ENCODE measurements at places on chromosomes 5 and 9.

GRCh38 chr9:109799141-109799540, 19.1 kb downstream of the PALM2AKAP2 start:
- DNase-seq, result no peak

DNA sequence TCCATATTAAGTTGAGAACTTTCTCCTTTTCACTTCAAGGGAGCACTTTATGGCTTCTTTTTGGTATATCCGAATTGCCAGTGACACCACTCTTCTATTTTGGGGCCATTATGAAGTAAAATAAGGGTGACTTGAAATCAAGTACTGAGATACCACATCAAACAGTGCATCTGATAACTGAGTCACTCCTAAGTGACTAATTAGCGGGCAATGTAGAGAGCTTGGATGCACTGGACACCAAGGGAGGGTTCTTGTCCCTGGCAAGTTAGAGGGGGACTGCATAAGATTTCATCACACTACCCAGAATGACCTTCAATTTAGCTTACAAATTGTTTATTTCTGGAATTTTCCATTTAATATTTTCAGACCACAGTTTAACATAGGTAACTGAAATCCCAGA, 813.9 kb upstream of the CDH10 start:
- peak; percentile 8 for DNase-seq

DNA sequence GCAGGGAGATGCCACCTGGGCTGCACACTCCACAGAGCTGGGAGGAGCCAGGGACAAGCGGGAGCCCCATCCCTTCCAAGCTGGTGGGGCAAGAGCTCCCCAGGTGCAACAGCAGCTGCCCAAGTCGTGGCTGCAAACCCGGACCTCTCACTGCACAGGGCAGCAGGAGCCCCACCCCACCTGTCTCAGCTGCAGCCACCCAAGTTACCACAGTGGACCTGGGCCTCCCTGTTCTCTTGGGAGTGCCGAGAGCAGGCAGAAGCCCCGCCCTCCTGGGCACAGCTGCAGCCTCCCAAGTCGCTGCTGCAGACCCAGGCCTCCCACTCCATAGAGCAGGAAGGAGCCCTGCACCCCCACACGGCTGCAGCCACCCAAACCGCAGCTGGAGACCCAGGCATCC, 374.1 kb upstream of the ACO1 start:
- DNase-seq, result no peak

GRCh38 chr9:127411122-127411521, 13.1 kb upstream of the ZNF79 start:
- no peak for DNase-seq

DNA sequence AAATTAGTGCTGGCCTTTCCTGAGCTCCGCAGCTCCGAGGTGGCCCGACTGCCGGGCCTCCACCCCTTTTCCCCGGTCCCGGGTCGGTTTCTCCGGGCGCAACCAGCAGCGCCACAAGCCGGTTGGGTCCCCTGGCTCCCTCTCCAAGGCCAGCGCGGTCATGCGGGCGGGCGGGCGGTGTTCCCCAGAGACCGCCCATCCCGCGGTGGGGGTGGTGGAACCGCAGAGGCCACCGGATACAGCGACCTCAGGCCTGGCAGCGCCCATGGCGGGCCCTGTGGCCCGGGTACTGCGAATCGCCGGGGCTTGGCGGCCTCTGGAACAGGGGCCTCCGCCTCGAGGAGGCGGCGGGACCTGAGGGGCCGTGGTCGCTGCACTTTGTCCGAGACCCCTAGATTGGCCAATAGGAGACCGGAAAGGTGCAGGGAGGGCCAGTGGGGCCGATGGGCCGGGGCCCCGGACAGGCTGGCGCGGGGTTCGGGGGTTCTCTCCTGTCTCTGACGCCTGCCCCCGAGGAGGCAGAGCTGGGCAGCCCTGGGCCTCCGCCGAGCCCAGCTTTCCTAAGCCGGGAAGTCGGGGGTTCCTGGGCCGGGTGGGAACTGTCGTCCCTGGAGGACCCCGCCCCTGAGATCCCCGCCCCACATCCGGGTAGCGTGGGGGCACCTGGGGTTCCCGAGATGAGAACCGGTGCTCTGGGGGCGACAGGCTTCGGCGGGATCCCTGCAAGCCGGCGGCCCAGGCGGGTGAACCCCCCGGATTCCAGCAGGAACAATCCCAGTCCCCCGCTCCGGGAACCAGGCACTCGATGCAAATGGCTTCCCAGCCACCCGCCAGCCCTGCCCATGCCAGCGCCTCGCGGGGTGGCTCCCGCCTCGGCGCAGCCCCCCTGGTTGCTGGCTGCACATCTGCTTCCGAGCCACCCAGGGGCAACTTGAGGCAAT, 293.9 kb downstream of the ZSWIM6 start:
- DNase-seq, result peak; percentile 46

DNA sequence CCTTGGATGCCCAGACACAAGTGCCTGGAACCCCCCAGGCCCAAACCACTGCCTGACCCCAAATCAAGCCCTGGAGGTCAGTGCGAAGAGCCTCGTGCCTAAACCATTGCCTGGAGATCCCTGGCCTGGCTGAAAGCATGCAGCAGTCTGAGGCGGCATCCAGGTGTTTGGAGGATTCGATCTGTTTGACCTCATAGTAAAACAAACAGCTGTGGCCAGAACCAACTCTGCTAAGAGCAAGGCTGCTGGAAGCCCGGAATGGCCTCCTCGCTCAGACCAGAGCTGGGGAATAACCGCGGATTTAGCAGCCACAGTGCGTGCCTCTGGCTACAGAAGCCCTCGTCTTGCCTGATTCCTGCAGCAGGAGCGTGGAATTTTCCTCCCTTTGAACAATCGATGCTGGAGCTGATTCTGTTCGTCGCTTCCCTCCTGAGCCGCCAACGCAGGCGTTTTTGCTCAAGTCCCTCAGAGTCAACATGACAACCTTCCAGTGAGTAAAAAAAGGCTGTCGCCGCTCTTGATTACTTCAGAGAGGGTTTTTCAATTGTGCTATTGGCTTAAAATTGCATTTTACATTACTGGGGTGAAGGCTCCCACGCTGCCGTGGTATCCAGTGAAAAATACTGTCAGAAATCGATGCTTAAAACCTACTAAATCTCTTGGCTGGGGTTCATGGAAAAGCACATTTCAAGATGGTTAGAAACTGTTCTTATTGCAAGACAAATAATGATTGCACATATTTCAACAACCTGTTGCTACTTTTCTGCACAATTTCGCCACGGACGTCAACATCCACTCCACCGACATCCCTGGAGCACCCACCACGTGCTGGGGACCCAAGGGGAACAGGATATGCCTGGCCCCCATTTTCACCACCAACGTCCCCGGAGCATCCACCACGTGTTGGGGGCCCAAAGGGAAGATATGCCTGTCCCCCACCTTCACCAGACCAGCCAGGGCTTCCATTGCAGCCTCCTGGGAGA, 190.0 kb downstream of the OLFM1 start:
- DNase-seq, result no peak

GRCh38 chr5:138245717-138246116, 28.7 kb downstream of the GFRA3 start:
- no peak for DNase-seq

Data from RWPE1 (cell line).